ENCODE measurements at places on chromosomes 3 and 15. TPM values are rescaled to one million over a fixed set of nuclear protein-coding genes. Genes with fewer than 3 reads are reported as not detected.

DNA sequence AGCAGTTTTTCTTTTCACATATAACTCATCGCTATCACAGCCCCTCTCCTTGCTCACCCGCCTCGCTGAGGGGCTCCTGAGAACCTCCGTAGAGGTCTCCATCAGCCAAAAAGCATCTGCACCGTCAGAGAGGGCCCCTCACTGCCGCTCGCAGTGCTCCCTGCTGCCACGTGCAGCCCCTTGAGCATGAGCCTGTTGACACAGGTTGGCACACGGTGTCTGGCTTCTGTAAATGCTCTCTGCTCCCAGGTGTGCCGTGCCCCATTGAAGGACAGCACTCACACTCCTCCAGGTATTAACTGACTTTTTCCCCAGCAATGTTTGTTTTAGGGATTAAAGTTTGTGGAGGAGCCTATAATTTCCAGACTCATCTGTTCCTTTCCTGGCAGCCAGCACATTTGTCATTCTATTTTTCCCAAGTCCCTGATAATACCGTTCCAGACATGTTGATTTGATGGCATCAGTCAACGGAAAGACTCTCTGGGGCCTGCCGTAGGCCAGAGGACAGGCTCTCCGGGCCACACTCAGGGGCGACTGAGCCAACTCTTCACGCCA lies 2.1 kb upstream of the FURIN start:
- DNase-seq: no peak
- no peaks in the 10 kb centered on the region for H3K27me3 ChIP-seq
- no peak overlapping the region for H3K27ac ChIP-seq
- no peak overlapping the region for H3K4me3 ChIP-seq

DNA sequence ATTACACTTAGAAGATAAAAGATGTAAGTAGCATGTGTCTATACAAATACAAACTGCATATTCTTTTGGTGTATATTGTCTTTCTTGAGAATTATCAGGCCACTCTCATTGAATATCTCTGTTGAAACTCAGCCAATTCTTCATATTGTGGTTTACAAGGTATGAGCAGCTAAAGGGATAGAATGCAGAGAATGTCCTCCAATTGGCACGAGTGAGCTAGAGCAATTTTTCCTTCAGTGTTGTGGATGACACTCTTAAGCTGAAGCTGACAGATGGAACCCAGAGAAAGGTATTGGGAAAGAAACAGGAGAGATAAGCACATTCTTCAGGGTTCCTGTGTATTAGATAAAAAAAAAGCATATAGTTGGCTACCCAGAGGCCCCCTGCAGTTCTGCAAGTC lies 453.1 kb downstream of the EPHA3 start:
- no peak for DNase-seq
- no peaks in the 10 kb centered on the region for H3K4me1 ChIP-seq
- no peaks in the 10 kb centered on the region for H3K36me3 ChIP-seq
- no peak overlapping the region for H3K4me3 ChIP-seq
- no peak overlapping the region for H3K27ac ChIP-seq

DNA sequence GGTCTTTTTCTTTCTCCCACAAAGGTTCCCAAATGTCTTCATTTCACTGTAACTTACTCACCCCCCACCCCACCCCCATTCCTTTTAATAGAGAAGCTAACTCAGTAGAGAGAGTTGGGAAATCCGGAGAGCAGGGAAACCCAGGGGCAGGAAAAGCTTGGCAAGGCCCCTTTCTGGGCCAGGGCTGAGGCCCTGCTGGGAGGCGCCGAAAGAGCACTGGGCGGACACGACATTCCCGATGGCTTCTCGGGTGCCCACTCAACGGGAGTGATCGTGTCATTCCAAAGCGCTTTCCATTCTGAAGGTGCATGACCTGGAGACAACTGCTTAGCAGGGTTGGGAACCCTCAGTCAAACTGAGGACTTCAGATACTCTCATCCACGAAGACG lies 1.6 kb upstream of the DALRD3 start:
- no peak overlapping the region for H3K27ac ChIP-seq
- no peak for DNase-seq
- no peaks in the 10 kb centered on the region for H3K27me3 ChIP-seq
- H3K36me3 ChIP-seq: peaks cover 40% of the 10 kb centered on the region
- peak overlapping the region; percentile 69 for H3K4me3 ChIP-seq
- peaks cover 37% of the 10 kb centered on the region for H3K4me1 ChIP-seq

DNA sequence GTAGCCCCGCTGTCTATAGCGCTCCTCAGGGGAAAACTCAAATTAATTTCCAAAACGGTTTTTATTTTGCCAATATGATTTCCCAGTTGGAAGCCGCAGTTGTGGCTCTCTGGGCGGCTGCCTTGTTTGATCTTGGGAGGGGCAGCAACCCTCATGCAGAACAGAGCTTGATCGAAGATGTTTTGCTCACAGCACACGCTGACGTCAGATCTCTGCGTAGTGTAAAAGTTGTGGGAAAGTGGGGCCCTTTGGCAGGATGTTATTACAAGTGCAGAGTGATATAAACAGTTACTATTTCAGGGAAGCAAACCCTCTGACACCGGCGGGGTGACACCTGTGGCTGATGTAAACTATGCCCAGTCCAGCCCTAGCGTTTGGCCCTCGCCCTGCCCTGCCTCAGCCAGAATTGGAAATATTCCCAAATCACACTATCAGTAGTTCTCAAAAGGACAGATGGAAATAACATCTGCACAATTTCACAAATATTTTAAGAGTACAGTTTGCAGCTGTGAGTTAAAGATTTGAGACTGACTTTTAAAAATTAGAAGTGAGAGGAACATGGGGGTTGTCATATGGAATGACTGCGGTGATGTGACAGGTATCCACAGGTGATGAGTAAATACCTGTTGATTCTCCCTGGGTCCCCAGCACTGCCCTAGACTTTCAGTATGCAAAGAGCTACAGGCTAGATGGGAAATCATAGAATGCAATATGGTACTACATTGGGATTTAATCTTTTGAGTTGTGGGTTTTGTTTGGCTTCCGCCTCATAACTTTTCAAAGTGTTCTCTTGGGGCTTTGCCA lies 1.7 kb downstream of the SYNM start:
- no peak for DNase-seq
- no peaks in the 10 kb centered on the region for H3K36me3 ChIP-seq
- H3K27me3 ChIP-seq: no peaks in the 10 kb centered on the region
- peak overlapping the region; percentile 53 for H3K4me3 ChIP-seq

DNA sequence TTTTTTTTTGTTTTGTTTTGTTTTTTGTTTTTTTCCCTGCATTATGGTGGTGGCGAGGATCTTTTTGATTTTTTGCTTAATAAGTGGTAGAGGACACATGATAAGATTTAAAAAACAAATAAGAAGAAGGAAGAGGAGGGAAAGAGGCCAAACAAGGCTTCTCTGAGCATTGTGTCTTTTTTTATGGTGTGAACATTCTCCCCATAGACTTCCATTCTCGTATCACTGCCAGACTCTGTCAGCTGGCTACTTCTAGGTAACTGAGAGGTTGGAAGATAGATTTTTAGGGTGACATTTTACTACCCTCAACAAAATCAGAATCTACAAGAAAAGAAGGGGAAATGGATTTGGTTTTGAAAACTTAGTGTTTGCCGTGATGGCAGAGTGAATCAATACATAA lies 3.8 kb downstream of the NLGN1 start:
- no peak for DNase-seq
- no peaks in the 10 kb centered on the region for H3K27me3 ChIP-seq
- H3K4me3 ChIP-seq: no peak overlapping the region
- H3K27ac ChIP-seq: no peak overlapping the region

ARL13B gene
- 14.1 TPM for total RNA-seq

DNA sequence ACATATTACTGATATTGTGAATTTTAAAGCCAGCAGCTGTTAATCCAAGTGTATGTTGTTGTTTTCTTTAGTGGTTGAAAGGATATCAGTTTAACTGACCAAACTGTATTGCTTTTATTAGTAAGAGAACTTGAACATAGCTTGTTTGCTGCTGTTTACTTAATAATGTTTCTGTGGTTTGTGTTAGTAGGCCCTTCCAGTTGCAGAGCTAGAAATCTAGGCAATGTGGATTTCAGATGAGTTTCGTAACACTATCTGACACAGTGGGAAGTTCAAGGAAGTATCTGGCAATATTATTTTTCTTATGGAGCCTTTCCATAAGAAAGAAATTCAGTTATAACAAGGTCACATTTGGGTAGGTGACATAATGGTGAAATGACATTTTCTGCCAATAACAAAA lies 18.5 kb downstream of the ZNF609 start:
- H3K4me1 ChIP-seq: no peaks in the 10 kb centered on the region
- H3K27me3 ChIP-seq: no peaks in the 10 kb centered on the region
- no peak for DNase-seq
- H3K4me3 ChIP-seq: no peak overlapping the region
- H3K36me3 ChIP-seq: no peaks in the 10 kb centered on the region

GRCh38 chr3:126342991-126343648 lies 14.1 kb downstream of the KLF15 start:
- H3K27me3 ChIP-seq: no peaks in the 10 kb centered on the region
- peaks cover 61% of the 10 kb centered on the region for H3K4me1 ChIP-seq
- no peak for DNase-seq
- peaks cover 7% of the 10 kb centered on the region for H3K36me3 ChIP-seq
- no peak overlapping the region for H3K4me3 ChIP-seq
- H3K27ac ChIP-seq: peak overlapping the region; percentile 85

DNA sequence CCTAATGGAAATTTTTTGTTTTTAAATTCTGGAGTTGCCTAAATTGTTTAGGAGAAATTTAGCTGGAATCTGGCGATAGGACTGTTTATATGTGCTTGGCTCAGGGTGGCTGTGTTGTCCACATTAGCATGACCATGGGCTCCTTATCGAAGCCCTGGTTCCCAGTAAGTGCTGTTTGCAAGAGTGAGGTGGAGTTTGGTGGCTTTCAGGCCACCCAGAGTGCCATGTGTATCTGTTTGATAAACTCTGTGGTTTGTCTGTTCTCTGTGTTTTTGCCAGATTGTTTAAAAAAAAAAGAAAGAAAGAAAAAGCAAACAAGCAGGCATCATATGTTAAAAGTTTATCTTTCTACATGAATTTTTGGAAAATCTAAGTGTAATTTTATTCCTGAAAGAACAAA lies 51.5 kb downstream of the PLCL2 start:
- no peaks in the 10 kb centered on the region for H3K27me3 ChIP-seq
- H3K4me1 ChIP-seq: peaks cover 8% of the 10 kb centered on the region
- no peak for DNase-seq
- H3K4me3 ChIP-seq: no peak overlapping the region
- H3K27ac ChIP-seq: no peak overlapping the region

DNA sequence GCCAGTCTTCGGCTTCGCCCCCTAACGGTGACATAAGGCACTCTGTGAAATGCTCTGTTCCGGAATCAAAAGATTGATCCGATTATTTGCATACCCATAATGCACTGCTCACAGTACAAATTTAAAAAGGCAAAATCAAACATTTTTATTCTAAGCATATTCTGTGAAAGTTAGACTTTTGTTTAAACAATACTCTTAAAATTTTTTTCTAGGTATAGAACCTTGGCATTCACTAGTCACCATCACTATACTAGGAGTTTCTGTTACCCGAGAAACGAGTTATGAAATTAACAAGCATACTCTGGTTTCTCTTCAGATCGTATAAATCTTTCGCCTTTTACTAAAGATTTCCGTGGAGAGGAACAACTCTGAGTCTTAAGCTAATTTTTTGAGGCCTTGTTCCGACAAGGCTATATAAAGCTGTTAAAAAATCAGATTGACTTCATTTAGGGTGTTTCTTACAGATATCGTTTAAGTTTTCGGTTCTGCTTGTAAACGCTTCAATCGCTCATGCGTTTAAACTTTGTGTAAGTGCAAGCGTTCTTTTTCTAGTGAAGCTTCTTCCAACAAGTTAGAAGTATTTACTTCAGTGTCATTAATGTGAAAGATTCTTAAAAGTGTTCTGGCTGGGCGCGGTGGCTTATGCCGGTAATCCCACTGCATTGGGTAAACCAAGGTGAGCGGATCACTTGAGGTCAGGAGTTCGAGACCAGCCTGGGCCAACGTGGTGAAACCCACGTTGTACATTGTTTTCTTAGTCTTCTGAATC lies at the start of gene RNU5B-1:
Gene RNU5B-1, plus strand, starts transcription at position 297 of the 769 bp plus-strand sequence.
- peak within 1 kb of the TSS; percentile 83 for H3K27ac ChIP-seq
- no peaks in the 10 kb centered on the region for H3K27me3 ChIP-seq
- peak within 1 kb of the TSS; percentile 32 for H3K4me3 ChIP-seq

- H3K36me3 ChIP-seq: no peaks in the 10 kb centered on the region
- H3K4me1 ChIP-seq: no peaks in the 10 kb centered on the region
Measured at GRCh38 chr3:174340624-174341587, 518.2 kb upstream of the NAALADL2 start.

DNA sequence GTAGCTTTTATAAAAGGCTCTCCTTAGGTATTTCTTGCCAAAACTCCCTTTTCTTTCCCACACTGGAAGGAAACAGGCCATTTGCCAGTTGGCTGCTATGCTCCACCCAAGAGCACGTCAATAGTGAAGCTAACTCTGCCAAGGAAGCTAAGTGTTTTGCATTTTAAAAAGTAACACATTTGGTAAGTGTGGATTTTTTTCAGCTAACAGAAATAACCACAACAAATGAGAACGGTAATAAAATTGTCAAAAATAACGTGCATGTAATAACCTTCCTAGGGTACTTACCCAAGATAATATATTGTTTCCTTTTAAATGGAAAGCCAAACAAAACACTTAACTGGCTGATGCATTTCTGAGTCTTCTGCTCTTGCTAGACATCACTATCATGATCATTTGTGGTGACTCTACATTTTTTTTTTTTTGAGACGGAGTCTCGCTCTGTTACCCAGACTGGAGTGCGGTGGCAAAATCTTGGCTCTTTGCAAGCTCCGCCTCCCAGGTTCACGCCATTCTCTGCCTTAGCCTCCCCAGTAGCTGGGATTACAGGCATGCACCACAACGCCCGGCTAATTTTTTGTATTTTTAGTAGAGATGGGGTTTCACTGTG lies 4.6 kb downstream of the DPP8 start:
- peaks cover 20% of the 10 kb centered on the region for H3K4me1 ChIP-seq
- peak overlapping the region; percentile 23 for H3K4me3 ChIP-seq
- DNase-seq: peak; percentile 70
- H3K27me3 ChIP-seq: no peaks in the 10 kb centered on the region

DNA sequence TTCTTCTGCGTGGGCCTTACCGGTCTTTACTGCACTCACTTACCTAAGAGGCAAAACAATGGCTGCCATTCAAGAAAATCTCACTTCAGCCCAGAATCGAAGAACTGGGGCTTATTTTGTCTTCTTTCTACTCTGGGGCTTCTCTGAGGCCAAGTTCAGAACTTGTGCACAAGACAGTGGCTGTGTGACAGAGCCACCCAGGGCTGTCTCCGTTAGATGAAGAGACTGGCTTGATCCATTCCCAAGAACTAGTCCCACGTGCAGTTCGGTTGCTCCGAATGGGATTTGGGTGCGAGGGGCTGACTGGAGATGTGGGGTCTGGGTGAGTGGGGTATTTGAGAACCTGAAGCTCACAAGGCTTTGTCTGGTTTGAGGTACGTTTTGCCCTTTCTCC lies 795 bp upstream of the TCF12 start:
- H3K36me3 ChIP-seq: no peaks in the 10 kb centered on the region
- DNase-seq: peak; percentile 21
- H3K4me1 ChIP-seq: no peaks in the 10 kb centered on the region
- peak overlapping the region; percentile 86 for H3K27ac ChIP-seq
- H3K4me3 ChIP-seq: peak overlapping the region; percentile 76
- no peaks in the 10 kb centered on the region for H3K27me3 ChIP-seq

DNA sequence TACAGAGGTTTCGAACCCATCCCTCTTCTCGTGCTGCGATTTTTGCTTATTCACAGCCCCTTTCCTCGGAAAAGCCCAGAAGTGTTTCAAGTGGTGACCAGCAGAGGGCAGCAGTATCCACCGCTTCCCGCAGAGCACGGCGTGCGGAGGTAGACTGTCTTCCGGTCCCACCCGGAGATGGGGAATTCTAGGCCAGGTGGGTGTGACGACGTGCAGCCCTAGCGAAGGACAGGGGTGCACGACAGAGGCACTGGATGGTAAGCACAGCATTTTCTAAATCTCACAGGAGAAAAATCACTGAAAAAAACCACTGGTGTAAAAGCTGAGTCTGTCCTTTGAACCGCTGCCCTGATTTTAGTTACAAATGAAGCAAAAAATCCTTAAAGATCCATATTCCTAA lies 7.4 kb upstream of the PSMD6 start:
- no peak overlapping the region for H3K27ac ChIP-seq
- H3K4me3 ChIP-seq: peak overlapping the region; percentile 45
- no peaks in the 10 kb centered on the region for H3K36me3 ChIP-seq
- H3K4me1 ChIP-seq: no peaks in the 10 kb centered on the region
